ENCODE measurements at places on chromosomes 4 and X. TPM values are rescaled to one million over a fixed set of nuclear protein-coding genes. Genes with fewer than 3 reads are reported as not detected.

The SLC4A4 gene
- not detected for total RNA-seq

The REELD1 gene
- 2.6 TPM for total RNA-seq

The BCLAF3 gene
- 11.6 TPM for total RNA-seq

The SCLT1 gene
- total RNA-seq: 25.0 TPM

The LRRC66 gene
- 0.32 TPM for total RNA-seq

The AMTN gene
- not detected for total RNA-seq

The KLHL13 gene
- total RNA-seq: not detected

The NPY2R gene
- total RNA-seq: not detected

The ANK2 gene
- total RNA-seq: 5.4 TPM

The CSN1S1 gene
- total RNA-seq: not detected

The TMEM47 gene
- not detected for total RNA-seq

The CDKL5 gene
- 3.7 TPM for total RNA-seq

The OPRPN gene
- not detected for total RNA-seq

The OPHN1 gene
- 0.51 TPM for total RNA-seq

The PDLIM3 gene
- not detected for total RNA-seq

The SYNPO2 gene
- 0.24 TPM for total RNA-seq

The C1QTNF7 gene
- total RNA-seq: not detected

The WAS gene
- total RNA-seq: 101 TPM

The SH3BP2 gene
- total RNA-seq: 43.2 TPM

The AMMECR1 gene
- 10.8 TPM for total RNA-seq

The GLRA2 gene
- total RNA-seq: not detected

The BLTP1 gene
- 44.4 TPM for total RNA-seq

The MAGEE1 gene
- total RNA-seq: 3.3 TPM

The DDX53 gene
- not detected for total RNA-seq

The F8A2 gene
- not detected for total RNA-seq

The IL2RG gene
- total RNA-seq: 264 TPM

The ADH1B gene
- not detected for total RNA-seq

The ZNF827 gene
- total RNA-seq: 23.9 TPM

The CLDN34 gene
- total RNA-seq: not detected

The MFAP3L gene
- 1.0 TPM for total RNA-seq

The TMEM271 gene
- not detected for total RNA-seq

The KCND1 gene
- total RNA-seq: 0.66 TPM

The MCUB gene
- total RNA-seq: 34.4 TPM

The FAM9C gene
- total RNA-seq: not detected

The CNGA1 gene
- not detected for total RNA-seq

The FABP2 gene
- total RNA-seq: not detected

The GPC3 gene
- not detected for total RNA-seq

The CLCN5 gene
- 4.2 TPM for total RNA-seq

The SCML2 gene
- 2.1 TPM for total RNA-seq

The RBM46 gene
- not detected for total RNA-seq

The CXorf65 gene
- total RNA-seq: 10.0 TPM

The SGCB gene
- total RNA-seq: 10.8 TPM

The PHOX2B gene
- total RNA-seq: not detected

The TLR2 gene
- total RNA-seq: 3.6 TPM

The HPSE gene
- total RNA-seq: 1.5 TPM

The PDGFC gene
- total RNA-seq: not detected

The IL3RA gene
- total RNA-seq: 0.53 TPM

The MRPL1 gene
- total RNA-seq: 31.7 TPM

The CENPVL1 gene
- not detected for total RNA-seq

The APBB2 gene
- 2.1 TPM for total RNA-seq

The PAK3 gene
- 0.05 TPM for total RNA-seq

The TRIM75 gene
- not detected for total RNA-seq

The IQCM gene
- not detected for total RNA-seq

The MGARP gene
- not detected for total RNA-seq
